ENCODE measurements at places on chromosomes 1 and 21.
A peak's percentile ranks its signal among the peaks of the same experiment; 100 is the strongest.

- no peak for DNase-seq
Observed at GRCh38 chr1:24369801-24370200, 43.8 kb downstream of the STPG1 start.

DNA sequence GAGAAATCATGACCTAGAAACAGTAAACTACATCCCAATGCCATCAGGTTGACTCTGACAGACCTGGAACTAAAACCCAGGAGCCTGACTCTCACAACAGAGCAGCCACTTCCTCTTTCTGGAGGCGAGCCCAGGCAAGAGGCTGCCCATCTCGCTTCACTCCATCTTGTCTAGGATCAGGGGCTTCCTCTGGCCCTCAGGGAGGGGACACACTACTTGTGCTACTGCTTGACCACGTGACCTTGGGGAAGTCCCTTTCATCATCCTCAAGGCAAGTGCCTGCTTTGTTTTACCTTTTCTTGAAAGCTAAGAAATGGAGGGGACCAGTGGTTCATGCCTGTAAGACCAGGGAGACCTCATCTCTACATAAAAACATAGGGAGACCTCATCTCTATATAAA lies 2.6 kb upstream of the TENT5B start:
- no peak for DNase-seq

GRCh38 chr1:188355082-188355481 lies 1526.3 kb downstream of the PLA2G4A start:
- no peak for DNase-seq

GRCh38 chr1:57489358-57490036 lies 65.6 kb upstream of the DAB1 start:
- DNase-seq, result no peak

DNA sequence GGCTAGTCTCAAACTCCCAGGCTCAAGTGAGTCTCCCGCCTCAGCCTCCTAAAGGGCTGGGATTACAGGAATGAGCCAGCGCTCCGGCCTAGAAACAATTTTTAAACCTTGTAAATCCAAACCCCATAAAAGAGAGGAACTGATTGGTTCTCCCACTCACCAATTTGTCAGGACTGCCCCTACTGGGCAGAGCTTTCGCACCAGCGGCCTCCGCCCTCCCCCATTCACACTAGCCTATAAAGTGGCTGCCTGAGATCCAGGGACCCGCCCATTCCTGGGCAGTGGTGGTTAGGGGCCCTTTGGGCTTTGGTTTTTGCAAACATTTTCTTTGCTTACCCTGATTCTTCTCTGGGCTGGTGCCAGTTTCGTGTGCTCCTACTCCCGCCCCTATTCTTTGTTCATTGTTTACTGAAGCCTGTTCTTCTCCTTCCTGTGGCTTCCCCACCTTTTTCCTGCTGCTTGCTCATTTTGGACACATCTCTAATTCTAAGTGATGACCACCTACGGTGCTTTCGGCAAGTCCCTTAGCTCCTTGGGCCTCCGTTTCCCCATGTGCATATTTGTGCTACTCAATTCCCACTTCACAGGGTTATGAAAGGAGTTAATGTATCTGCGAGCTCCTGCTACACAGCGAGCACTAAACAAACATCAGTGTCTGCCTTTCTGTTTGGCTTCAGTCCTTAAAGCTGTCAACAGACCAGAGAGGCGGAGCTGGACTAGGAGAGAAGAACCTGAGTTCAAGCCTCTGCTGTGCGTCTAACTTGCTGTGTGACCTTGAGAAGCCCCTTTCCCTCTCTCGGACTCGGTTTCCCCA lies 39.8 kb upstream of the CLIC4 start:
- peak; percentile 59 for DNase-seq

GRCh38 chr1:228989992-228990827 lies 254.9 kb downstream of the RHOU start:
- DNase-seq, result no peak

GRCh38 chr1:92203105-92203504 lies 14.6 kb upstream of the C1orf146 start:
- no peak for DNase-seq

DNA sequence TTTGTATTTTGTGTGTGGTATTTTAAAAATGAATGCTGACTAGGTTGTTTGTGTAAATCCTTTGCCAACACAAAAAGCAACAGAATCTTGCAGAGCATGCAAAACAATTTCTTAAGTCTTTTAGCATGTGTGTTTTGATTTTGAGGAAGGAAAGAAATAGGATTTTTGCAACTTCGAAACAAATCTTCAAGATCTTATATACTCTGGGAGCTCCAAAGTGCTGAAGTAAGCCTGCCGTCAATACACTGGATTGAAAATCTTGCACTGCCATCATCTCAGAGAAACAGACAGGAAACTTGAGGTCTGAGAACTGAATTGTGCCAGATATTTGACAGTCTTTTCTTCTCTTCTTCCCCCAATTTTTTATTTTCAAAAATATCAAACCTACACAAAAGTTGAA lies 29.3 kb upstream of the DISP1 start:
- DNase-seq, result no peak

DNA sequence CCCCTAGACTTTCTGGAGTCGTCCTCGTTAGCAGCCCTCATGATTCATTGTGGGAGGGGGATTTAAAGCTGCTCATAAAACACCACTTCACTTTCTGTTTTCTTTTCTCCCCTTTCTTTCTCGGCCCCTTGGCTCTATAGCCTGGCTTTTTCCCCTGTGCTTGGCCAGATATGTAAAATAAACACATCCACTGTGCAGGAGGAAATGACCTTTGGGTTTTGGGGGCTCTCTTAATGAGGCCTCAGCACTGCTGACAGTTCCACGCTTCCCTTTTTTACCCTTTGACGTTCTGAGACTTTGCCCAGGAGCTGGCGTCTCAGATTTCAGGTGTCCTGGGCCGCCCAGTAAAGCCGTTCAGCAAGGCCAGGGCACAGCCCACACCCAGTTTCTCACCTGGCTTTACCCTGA lies 65.7 kb downstream of the RUNX3 start:
- DNase-seq, result no peak

- DNase-seq, result no peak
Observed at GRCh38 chr1:175630076-175630475, 113.3 kb downstream of the TNR start.

GRCh38 chr1:223031733-223032601 lies 111.1 kb downstream of the TLR5 start:
- DNase-seq, result no peak

GRCh38 chr1:184212649-184213314 lies 161.3 kb downstream of the TSEN15 start:
- DNase-seq, result no peak

DNA sequence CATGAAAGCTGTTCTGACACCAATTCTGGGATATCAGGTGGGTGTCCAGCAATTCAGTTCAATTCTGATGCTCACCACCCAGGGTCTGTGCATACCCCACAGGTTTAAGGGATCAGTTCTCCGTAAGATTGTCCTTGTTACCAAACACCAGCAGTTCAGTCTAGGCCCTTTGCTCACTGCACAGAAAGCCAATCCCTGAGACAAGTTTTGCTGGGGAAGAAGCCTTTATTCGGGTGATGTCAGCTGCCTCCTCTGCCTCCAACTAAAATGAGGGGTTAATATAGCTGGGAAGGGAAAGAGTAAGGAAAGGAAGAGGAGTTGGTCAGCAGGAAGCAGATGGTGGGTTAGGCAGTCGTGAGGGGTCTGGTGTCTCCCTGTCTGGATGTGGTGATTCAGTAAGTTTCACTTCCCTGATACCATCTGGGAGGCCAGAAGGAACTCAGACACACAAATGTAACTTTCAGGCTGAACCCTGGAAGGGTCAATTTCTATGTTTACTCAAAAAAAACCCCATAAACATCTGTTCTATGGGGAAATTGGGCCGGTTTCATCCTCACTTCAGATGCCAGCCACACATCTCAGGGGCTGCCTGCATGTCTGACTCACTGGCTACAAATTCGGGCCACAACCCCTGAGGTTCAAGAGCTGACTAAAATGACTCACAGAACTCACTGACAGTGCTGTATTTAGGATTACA lies 83.3 kb upstream of the PGBD5 start:
- no peak for DNase-seq

DNA sequence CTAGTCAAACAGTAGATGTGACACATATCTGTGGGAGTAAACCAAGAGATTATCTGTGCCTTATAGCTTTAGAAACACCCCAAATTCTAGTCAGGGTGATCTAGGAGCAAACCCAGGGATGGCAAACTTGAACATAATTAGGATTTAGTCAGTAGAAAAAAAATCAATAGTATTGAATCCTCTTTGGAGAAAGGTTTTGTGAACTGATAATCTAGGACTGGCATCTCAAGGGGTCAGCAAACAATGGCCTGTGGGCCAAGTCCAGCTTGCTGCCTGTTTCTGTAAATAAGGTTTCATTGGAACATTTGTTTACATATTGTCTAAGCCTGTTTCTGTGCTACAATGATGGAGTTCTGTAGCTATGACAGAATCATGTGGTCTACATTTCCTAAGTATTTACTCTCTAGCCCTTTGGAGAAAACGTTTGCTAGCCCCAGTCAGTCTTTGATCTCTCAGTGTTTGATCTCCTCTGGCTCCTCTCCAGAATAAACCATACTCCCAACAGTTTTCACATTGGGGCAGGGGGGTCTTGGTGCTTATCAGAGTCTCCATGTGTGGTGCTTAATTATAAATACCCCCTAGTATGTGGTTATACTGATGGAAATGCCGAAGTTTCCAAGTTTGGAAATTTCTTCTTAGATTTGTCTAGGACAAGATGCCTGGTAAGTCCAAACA lies 385.8 kb downstream of the NTNG1 start:
- DNase-seq, result no peak

DNA sequence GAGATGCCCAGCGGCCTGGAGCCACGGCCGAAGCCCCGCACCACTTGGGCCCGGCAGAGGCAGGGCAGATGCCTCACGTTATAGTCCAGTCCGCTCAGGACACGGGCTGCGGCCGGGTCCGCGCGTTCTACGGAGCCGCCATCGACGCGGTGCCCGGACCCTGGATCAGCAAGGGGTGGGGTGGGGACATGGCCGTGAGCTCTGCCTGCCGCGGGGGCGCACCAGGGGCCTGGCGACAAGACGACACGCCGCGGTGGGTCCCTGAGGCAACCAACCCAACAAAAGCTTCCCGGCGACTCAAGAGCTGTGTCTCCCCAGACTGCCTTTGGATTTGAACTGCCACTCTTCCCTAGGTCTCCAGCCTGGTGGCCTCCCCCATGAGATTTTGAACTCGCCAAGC lies 211.4 kb upstream of the GREM2 start:
- no peak for DNase-seq

- no peak for DNase-seq
Observed at GRCh38 chr1:178345807-178346206, 151.0 kb downstream of the CLEC20A start.

DNA sequence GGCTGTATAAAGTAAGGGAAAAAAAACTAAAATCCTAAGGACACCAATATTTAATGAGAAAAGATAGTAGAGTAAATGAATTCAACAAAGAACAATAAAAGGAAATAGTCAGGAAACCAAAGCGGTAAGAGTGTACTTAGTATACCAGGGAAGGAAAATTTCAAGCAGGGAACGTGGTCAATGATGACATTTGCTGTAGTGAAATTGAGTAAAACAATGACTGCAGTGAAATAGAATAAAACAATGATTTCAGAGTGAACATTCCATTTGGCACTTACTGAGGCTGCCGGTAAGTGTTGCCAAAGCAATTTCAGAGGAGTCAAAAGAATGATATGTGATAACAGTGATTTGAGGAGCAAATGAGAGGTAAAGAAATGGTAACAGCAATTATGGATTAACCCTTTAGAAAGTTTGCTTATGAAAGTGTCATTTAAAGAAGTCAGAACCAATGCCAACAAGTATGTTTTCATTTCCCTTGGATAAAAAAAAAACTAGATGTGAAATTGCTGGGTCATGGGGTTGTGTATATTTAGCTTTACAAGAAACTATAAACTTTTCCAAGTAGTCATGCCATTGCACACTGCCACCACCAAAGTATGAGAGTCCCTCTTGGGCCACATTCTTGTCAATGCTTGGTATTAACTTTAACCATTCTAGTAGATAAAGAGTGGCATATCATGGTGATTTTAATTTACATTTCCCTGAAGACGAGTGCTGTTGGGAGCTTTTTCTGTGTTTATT lies 50.5 kb downstream of the VCAM1 start:
- DNase-seq, result no peak

DNA sequence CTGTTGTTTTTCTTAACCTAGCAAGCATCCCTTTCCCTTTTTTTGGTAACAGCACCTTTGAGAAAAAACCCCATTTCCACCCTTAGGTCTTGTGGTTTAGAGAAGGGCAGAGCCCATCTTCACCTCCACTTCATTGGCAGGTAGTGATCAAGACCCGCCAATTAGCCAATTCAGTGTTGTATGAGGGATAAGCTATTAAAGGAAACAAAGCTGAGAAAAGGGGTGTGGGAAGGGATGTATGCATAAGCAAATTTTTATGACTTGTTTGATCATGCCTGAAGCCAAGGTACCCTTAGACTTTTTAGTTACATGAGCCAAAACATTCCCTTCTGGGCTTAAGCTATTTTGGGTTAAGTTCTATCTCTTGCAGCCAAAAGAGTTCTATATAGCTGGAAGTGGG lies 3.6 kb upstream of the ZNF697 start:
- DNase-seq, result no peak

GRCh38 chr21:26167593-26167992 lies 3.0 kb downstream of the APP start:
- DNase-seq, result no peak

DNA sequence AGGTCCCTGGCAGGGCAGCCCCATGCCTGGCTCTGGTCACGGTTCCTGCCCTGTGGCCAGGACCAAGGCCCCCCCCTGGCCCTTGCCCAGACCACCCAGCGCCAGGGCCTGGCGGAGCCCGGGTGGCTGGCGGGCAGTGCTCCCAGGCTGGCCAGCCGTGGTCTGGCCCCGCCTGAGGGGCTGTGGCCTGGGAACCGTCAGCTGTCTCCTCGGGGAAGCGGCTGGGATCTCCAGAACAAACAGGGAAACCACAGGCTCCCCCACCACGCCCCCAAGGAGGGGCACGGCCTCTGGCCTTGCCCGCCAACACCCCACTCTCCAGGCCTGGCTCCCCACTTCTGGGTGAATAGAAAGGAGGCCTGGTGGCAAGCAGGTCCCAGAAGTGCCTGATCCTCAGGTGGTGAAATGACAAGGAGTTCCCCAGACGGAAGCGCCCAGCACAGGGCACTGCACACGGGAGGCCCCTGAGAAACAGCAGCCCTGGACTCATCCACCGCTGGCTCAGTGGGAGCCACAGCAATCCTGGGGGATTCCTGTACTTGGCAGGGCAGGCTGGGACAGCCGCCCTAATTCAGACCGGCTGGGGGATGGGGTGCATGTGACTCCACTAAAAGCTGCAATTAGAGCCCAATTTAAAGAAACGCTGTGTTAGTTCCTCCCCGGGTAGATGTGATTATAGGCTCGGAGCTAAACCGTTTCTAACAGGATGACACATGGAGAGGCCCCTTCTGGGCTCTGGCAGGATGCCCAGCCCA lies 78.9 kb downstream of the RAP1GAP start:
- no peak for DNase-seq

DNA sequence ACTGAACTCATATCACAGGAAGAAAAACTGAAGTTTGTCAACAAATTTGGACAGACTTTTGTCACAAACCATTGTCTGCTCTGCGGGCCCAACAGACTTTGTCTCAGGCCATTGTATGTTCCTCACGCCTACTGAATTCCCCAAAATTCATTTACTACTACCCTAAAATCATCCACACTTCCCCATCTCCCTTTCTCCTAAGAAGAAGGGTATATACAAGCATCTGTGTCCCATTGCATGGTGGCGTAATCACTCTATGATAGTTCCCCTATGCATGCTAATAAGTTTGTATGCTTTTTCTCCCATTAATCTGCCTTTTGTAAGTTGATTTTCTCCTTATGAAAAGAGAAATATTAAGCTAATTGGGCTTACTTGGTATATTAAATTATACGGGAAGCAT lies 54.9 kb upstream of the ATF3 start:
- no peak for DNase-seq

Data from activated CD4-positive, alpha-beta memory T cell treated with anti-CD3 and anti-CD28 coated beads, Interleukin-2, amount 10 ng/mL, durations not matched to agents 7 days and 5 days (primary cell).